Activated T-helper 1 cell treated with Interleukin-2 at 50 U/mL for 16 hours (primary cell): ENCODE measurements at places on chromosomes 2 and 18.

- no peak for DNase-seq
Observed at GRCh38 chr2:229273723-229274338, 2.7 kb upstream of the PID1 start.

DNA sequence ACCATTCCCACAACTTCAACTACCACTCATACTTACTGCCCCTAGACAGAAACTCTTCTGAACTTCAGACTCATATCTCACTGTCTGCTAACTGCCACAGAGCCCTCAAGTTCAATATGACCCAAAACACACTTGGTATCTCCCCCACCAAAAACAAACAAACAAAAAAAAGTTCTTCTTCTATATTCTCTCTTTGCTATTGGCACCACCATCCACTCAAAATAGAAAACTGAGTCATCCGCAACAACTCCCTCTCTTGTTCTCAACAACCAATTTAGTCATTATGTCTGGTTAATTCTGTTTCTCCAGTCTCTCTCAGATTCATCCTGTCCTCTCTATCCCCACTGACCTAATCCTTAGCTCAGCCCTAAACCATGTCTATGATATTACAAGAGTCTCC is 7.2 kb upstream of the DCTN1 start:
- DNase-seq: no peak

DNA sequence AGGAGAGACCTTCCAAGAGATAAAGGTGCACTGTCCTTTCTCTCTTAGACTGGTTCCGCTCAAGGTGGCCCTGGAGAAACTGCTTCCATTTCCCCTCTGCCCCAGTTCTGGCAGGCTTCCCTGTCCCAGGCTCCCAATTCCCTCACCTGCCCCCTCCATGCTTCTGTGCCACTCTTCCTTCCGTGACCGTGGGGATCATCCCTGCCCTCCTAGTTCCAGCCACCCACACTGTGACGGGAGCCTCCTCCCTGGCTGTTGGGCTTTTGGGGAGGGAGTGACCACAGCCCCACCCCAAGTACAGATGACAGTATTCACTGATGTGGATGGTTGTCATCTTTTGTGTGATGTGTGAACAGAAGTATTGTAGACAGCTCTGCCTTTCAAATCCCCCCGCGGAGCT is 2.8 kb downstream of the IMPA2 start:
- no peak for DNase-seq

DNA sequence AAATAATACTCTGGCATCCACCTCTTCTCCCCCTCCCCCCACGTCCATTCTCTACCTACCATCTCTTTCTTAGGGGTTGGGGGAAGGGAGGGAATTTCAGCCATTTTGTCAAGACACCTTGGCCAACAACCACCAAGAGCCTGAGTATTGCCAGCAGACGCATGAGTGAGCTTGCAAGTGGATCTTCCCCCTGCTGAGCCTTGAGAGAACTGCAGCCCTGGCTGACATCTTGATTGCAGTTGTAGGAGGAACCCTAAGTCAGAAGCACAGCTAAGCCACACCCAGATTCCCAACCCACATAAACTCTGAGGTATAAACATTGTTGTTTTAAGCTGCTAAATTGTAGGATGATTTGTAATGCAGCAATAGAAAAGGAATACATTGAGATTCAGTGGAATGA is 165.6 kb downstream of the TMEFF2 start:
- no peak for DNase-seq

DNA sequence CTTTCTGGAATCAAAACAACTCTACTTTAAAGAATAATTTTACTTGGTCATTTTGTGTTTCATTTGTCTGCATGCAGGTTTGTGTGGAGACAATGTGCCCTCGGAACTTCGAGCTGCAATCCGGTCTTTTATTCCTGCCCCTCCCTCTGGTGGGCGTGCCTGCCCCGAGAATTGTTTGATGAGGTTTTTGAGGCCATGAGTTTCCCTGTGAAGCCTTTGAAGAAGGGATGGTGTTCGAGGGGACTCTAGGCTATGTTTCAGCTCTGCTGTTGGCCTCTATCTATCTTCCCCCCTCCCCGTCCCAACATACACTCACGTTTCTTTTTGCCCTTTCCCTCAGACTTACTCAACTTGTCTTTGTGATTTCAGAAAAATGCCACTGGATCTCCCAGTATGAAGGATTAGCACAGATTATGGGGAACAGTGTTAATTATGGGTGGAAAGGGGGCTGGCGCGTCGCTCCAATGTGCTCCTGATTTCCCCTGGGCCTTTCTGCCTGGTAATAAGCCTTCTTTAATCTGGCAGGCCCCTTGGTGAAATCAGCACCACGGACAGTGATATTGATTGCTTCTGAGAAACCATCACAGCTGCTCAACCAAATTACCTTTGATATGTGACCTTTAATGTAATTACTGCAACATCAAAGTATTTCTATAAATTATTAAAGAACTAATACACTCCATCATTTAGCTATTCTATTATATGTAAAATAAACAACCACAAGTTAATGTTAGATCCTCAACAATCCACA is 82.2 kb downstream of the CELF4 start:
- DNase-seq: no peak

- DNase-seq: no peak
Observed at GRCh38 chr2:85732467-85733120, 21.2 kb upstream of the ATOH8 start.

GRCh38 chr2:27627963-27628766 is 647 bp downstream of the CCDC121 start:
- DNase-seq: no peak

DNA sequence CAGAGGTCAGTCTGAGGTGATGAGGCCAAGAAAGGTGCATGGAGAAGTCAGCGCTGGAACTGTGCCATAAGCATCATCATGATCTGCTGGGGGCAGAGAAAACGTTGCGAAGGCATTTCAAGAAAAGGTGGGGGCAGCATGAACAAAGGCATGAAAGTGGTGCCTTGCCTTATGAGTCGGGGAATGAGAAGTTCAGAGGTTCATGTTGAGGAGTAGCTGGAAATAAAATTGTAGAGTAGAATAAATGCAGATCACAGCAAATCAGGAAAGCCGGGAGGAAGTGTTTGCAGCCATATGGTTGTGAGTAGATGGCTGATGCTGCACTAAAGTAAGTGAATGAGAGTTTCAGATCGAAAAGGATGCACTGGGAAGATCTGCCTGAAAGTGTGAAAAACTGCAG is 72.1 kb upstream of the ARL5A start:
- DNase-seq: no peak

DNA sequence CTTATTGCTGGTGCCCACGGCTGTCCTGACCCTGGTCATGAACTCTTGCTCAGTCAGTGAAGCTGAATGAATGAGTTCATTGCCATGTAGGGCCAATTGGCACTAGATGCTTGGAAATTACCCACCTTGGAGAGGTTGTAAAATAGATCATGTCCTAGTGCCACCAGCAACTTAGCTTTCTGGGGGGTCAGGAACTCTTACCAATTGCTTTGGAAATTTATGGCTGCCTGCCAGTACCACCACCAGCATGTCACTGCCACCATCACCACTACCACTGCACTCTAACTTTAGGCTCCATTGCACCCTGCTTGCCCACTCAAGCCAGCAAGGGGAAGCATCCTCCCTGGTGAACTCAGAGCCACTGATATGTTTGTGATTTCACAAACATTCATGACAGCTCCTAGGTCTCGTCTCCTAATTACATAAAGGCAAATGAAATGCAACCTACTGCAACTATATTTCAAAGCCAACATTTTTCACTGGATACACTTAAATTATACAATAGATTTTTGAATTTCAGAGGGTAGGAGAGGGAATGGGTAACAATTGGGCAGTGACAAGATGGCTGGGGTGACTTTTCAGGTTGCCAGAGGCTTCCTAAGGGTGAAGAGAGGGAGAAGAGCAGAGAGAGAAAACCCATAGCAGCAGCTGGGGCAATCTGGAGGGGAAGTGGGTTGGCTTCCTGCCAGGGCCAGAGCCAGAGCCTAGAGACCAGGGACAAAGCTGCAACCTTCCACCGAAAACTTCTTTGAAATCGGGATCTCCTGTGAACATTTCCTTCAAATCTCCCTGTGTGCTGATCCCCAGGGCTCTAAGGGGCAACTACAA is 3.5 kb upstream of the EMILIN1 start:
- no peak for DNase-seq

GRCh38 chr2:200039724-200040650 is 84.6 kb downstream of the MAIP1 start:
- DNase-seq: no peak

- no peak for DNase-seq
Observed at GRCh38 chr18:33022370-33022769, 249.5 kb upstream of the KLHL14 start.
